IPS DF 19.7 (cell line): ENCODE measurements at places on chromosomes 6 and 20.

DNA sequence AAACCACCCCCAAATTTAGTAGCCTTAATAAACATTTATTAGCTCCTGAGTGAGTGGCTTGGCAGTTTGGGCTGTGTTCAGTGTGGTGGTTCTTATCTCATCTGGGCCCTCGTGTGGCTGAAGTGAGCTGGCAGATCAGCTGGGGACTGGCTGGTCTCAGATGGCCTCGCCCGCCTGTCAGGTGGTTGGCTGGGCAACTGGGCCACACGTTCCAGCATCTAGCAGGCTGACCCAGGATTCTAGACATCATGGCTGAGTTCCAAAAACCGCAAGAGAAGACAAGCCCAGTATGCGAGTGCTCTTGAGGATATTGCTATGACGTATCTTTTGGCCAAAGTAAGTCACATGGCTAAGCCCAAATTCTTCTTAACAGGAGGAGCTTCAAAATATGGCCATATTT, 28.9 kb downstream of the EIF2S2 start:
- no peak for DNase-seq

DNA sequence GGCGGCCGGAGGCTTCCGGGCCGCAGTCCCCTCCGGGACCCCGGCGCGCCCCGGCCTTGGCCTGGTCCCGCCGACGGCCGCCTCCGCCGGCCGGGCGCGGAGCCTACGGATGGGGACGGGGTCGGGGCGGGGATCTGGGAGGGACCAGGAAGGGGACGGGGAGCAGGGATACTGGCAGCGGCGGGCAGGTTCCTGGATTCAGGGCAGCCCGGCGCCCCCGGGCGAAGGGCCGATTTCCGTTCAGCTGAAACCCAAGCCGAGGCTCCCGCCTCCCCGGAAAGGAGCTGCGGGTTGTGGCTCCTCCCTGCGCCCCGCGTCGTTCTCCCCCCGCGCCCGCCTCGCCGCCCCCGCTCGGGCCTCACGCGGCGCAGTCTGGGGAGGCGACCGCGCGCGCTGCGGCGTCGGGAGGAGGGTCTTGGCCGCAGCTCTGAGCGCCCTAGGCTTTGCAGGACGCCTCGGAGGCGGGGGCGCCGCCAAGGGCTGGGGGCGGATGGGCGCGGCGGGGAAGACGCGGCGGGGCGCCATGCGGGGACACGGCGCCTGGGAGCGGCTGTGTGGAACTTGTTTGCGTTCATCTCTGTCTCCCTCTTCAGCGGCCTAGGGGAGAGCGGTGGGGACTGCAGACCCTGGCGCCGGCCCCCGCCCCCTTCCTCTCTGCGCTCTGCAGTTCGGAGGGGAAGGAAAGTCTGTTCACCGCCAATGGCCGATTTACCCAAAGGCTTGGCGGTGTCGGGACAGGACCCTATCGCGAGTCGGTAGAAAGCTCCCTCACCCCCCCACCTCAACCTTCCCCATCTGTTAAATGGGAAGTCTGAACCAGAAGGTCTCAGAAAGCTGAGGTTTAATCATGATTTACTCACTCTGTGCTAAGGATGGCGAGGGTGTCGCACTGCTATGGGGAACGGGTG, 22.7 kb upstream of the TMEM181 start:
- no peak for DNase-seq

- no peak for DNase-seq
Measured at GRCh38 chr6:71309656-71310055, 21.0 kb downstream of the OGFRL1 start.

- DNase-seq, result no peak
Measured at GRCh38 chr6:104401926-104402325, 457.8 kb downstream of the HACE1 start.

- no peak for DNase-seq
Measured at GRCh38 chr6:155011809-155012291, 16.7 kb downstream of the TIAM2 start.

DNA sequence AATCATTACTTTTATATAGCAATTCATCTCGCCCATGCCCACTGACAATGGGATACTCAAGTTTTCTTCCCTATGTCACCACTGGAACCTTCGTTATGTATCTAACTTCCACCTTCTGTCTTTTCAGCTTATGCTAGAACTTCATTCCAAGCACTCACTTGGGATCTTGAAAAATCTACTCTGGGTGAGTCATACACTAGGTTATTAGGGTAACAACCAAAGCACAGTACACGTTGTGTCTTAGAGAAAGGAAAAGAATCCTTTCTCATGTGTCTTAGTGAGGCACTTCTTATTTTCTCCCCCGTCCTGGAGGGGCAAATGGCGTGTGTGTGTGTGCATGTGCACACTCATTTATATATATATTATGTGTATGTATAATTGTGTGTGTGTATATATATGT, 18.3 kb upstream of the FAM162B start:
- DNase-seq, result no peak

DNA sequence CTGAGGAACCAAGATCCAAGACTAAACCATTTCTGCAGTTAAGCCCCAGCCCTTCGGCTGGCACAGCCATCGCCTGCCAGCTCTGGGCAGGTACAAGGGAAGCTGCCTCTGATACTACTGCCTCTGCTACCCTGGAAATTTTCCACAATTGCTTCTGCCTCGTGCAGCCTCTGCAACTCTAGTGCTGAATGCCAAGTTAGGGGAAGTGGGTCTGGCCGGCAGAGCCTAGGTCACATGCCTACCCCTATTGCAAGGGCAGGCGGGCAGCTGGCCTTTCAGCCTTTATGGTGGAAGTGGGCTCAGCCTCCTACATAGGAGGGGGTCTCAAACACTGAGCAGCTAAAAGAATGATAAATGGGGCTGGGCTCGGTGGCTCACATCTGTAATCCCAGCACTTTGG, 44.5 kb upstream of the TULP1 start:
- no peak for DNase-seq

DNA sequence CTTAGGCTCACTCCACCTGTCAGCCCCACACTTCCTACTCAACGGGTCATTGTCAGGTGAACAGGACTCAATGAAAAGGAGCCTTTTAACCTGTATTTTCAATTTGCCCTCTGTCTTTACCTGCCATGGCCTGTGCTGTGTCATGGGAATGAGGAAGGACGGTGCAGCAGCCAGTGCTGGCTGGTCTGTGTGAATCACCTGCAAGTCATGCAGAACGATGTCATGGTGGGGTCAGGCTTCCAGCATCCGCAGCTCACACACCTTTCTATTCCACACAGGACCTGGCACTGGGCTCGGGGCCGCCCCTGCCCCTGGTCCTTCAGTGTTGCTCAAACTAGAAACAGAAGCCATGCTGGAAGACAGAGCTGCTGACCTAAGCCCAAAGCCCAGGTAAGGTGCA, 188.7 kb upstream of the GMDS start:
- DNase-seq, result no peak

GRCh38 chr20:41274152-41274551, 43.4 kb downstream of the ZHX3 start:
- no peak for DNase-seq

- no peak for DNase-seq
Measured at GRCh38 chr6:99745651-99746050, 139.0 kb downstream of the PRDM13 start.

DNA sequence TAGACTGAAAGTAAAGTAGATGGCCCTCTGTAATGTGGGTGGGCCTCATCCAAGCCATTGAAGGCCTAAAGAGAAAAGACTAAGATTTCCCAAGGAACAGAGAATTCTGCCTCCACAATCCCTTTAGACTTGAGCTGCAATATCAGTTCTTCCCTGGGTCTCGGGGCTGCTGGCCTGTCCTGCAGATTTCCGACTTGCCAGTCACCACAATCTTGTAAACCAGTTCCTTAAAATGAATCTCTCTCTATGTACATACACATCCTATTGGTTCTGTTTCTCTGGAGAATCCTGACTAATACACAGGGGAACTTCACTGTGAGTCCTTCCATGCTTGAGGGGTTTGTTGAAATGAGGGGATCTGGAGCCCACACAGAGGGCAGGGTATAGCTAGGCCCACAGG, 12.9 kb downstream of the CCDC170 start:
- no peak for DNase-seq

DNA sequence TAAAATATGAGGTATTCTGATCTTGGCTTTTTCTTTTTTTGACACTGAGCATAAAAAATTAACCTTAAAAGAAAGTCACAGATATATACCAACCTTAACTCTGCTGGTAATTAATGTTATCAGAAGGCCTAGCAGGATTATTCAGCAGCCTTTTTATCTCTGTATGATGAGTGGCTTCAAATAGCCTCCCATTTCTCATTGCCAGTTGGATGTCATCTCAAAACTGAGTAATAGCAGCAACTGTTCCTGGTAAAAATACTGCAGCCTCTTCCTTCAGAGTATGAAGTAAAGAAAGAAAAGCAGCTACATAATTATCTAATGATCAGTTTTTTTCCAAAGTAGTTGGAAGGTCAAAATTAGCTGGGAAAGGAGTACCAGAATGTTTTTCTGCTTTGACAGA, 24.9 kb upstream of the HDGFL1 start:
- DNase-seq, result no peak

DNA sequence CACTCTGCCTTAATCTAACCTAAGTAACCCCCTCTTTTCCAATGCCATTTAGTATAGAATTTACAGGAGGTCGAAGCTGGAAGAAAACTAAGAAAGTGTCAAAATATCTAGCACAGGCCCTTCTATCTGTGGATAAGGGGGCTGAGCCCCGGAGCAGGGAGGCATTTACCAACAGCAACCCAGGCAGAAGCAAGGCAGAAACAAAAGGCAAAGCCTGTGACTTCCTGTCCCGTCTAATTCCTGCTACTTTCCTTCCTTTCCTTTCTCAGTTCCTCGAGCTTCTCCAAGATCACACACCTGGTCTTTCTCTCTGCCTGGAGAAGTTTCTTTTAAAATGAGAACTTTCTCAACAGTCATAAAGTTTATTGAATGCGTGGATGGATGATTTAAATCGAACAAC, 146.0 kb downstream of the FOXA2 start:
- no peak for DNase-seq

GRCh38 chr6:80592436-80592835, 486.0 kb downstream of the BCKDHB start:
- no peak for DNase-seq

DNA sequence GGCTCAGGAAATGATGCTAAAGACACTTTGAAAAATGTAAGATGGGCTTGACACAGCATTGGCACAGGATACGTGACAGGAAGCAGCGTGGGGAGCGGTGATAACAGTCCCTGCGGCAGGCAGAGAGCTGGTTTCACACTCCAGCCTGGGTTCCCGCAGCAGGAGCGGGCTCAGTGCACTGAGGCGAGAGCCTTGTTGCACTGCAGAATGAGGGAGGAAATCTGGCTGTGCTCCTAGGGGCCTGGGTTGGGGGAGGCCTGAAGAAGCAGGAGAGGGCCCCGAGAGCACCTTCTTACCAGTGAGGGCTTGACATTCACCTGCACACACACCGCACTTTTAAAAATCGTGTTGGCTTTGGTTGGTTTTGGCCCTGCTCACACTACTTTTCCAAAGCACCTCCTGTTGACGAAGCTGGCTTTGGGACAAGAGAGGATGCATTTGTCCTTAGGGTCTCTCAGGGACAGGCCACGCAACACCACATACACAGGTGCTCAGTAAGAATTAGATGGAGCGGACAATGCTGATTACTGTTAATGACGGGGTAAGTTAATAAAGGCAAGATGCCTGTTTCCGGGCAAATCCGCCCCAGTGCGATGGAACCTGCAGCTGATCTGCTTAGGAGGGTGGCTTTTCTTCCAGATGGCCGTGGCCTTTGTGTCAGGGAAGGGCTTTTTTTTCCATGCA, 49.4 kb upstream of the ARMC2 start:
- no peak for DNase-seq

DNA sequence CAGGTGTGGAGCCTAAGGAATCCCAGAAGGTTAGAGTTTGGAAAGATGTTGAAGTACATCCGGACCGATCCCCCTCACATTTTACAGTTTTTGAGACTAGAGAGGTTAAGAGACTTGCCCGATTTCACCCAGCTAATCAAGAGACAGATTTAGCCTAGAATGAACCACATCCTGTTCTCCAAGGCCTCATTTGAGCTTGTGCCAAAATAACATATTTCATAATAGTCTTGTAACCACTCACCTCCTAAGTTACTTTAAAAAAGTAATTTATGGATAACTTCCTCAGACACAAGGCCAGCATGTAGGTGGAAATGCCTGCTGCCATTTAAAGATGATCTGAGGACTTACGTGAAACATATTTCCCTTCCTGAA, 39.8 kb upstream of the ARHGAP18 start:
- DNase-seq, result no peak

DNA sequence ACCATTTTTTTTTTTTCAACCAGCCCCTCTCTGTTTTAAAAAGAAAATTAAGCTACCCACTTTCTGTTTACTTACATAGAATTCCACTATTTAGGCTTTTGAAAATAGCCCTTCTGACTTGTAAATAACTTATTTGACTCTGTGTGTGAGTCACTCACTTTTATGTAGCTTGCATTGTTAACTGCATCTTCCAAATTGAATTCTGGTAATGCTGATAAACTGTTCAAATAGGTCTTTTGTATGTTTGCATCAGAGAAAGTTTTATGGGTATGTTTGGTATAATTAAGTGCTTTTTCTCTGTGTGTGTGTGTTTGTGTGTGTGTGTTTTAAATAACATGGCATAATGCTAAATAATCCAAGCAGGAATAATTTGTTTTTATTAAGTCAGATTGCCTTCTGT, 360.1 kb downstream of the PLCB1 start:
- no peak for DNase-seq
